ENCODE measurements at places on chromosomes 3 and 15.

- peak; percentile 17 for DNase-seq
Observed at GRCh38 chr3:185216607-185216958, 37.3 kb downstream of the EHHADH start.

DNA sequence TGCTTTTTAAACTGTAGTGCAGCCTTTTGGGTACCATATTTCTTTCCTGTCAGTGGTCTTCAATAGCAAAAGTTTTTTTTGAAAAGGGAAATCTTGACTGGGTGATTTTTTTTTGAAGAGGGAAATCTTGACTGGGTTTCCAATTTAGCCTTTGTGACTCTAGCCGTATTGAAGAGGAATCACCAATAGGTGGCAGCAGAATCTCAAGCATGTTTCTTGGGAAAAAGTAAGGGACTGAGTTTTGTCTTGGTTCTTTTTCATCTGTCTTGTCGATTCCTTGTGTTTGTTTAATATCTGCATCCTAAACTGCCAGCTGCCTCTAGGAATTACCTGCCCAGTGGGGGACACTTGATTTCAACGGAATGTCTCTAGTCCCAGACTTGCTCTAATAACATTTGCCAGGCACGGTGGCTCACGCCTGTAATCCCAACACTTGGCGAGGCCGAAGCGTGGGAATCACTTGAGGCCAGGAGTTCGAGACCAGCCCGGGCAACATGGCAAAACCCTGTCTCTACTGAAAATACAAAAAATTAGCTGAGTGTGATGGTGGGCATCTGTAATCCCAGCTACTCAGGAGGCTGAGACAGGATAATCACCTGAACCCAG, 89.2 kb downstream of the RBPMS2 start:
- DNase-seq: no peak

DNA sequence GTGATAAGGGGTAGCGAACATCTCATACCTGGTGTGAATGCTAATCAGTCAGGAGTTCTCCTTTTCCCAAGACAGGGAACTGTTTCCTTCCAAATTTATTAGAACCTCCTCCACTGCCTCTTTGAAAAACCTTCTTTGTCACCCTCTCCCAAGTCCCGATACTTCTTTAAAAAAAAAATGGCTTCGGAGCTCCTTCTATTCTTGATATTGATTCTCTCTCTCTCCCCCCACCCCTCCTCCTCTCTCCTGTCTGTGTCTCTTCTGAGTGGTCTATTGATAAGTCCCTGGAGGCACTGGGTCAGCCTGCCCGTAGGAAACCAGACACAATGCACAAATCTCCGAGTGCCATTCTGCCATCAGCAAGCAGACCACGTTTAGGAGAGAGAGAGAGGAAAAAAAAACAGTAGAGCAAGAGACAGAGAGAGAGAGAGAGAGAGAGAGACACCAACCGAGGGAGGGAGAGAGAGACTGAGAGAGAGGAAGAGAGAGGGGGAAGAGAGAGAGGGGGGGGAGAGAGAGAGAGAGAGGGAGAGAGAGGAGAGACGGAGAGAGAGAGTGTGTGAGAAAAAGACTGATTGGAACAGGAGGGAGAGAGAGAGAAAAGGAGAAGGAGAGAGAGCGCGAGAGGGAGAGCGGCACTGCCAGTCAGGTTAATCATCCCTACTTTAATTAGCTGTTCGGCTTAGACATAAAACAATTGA, 160.9 kb downstream of the TIGIT start:
- DNase-seq: no peak

DNA sequence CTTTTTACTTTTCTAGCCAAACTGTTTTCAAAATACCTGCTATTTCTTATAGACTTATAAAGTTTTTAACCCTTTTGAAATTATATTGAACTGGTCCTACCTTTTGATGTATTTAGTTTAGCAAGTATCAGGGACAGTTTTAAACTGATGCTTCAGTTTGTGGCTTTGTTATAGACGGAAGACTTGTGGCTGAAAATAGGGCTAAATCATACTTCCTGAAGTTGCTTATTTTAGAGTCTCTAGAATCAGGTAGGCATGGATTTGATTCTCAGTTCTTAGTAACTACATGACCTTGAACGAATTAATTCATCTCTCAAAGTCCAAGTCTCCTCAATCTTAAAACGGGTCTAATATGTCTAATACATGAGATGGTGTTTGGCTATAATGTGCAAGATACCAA, 322.8 kb downstream of the RAP2B start:
- no peak for DNase-seq

- DNase-seq: no peak
Observed at GRCh38 chr15:101295607-101296161, 636 bp upstream of the SNRPA1 start.

All from NCI-H2107 (cell line).